Right ventricle myocardium inferior (tissue), 1 donor: ENCODE measurements at places on chromosomes 12 and 14. TPM values are rescaled to one million over a fixed set of nuclear protein-coding genes. Genes with fewer than 3 reads are reported as not detected.

- no peak for DNase-seq
Observed at GRCh38 chr12:125079084-125079483, 13.8 kb downstream of the AACS start.

- no peak for DNase-seq
Observed at GRCh38 chr14:97027256-97027999, 230.2 kb downstream of the VRK1 start.

- DNase-seq: no peak
Observed at GRCh38 chr12:105013892-105014291, 27.8 kb downstream of the NOPCHAP1 start.

- DNase-seq: peak; percentile 83
Observed at GRCh38 chr14:72715850-72716228, 178.1 kb downstream of the DPF3 start.

DNA sequence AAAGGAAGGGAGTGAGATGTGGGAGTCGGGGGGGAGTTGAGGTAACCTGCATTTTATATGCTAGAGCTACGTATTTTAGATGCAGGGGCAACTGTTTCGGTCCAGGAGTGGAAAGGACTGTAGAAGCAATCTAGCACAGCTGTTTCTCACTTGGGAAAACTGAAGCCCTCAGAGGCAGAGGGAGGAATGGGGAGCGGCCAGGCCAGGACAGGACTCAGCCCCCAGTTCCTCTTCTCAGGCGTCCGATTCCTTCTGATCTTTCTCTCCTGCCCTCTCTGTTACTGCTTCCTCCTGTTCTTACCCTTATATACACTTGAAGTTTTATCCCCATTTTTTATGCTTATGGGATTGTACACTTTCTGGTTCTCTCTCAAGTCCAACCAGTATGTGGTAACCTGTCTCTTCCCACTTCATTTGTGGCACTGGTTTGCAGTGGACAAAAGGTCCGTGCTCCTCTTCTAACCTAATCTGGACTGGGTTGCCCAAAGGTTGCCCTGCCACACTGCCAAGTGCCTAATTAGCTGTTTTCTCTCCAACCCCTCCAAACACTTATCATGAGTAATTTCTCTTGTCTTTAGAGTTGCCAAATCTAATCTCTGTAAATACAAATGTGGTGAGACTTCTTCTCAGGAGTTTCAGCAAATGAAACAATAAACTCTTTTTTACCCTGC, 16.2 kb downstream of the LPCAT3 start:
- DNase-seq: no peak

DNA sequence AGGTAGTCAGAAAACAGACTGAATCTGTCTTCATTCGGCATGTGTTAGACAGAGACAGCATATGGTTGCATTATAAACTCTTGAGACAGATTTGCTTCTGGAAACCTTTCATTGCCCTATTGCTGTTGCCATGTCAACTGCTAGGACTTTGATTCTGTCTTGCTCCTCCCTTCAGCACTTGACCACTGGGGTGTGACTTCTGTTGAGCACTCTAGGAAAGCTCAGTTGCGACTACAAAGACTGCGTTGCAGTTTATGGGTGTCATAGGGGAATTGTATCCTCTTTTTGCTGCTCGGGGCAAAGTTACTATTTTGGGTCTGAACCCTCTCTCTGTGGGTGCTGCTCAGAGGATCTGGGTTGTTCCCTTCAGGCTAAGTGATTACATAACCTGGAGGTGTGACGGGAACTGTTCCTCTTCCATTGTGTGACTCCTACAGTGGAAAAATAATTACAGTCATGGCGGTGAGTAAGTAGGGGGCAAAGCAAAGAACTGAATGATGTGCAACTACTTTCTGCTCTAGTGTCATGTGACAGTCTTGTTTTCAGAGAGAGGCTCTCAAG, 44.3 kb upstream of the TRIM9 start:
- no peak for DNase-seq

DNA sequence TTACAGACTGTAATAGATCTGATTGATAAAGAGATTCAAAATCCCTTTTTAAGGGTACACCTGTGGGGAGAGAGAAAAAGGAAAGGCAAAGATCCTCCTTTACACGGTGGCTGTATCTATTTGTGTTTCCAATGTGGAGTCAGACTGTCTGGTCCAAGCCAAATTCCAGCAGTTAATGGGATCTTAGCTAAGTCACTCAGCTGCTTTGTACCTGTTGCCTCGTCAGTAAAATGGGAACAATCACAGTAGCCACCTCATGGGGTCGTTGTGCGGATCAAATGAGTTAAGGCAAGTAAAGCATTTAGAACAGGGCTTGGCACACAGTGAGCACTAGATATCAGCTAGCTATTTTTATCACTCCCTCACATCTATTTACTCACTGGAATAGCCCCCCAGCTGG, 46.9 kb downstream of the EFCAB11 start:
- DNase-seq: no peak

GRCh38 chr12:79452906-79453305, 237.9 kb downstream of the PAWR start:
- no peak for DNase-seq

DNA sequence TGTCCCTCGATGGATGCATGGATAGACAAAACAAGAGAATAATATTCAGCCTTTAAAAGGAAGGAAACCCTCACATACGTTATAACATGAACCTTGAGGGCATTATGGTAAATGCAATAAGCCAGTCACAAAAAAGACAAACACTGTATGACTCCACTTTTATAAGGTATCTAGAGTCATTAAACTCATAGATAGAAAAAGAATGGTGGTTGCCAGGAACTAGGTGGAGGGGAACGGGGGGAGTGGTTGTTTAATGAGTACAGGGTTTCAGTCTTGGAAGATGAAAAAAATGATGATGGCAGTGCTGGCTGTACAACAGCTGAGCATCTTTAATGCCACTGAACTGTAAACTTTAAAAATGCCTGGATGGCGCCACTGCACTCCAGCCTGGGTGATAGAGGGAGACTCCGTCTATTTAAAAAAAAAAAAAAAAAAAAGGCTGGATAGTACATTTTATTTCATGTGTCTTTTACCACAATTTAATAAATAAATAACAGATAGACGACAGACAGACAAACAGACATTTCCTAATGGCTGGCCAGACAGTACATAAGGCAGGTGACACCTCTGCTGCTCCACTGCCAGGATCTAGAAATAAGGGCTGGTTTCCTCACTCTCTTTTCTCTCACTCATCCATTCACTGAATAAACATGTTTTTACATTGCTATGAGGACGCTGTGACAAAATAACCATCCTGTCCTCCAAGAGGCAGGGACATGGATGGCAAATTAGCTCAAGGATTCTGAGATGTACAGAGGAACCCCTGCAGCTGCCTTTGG, 118.8 kb downstream of the FOXN3 start:
- DNase-seq: no peak

DNA sequence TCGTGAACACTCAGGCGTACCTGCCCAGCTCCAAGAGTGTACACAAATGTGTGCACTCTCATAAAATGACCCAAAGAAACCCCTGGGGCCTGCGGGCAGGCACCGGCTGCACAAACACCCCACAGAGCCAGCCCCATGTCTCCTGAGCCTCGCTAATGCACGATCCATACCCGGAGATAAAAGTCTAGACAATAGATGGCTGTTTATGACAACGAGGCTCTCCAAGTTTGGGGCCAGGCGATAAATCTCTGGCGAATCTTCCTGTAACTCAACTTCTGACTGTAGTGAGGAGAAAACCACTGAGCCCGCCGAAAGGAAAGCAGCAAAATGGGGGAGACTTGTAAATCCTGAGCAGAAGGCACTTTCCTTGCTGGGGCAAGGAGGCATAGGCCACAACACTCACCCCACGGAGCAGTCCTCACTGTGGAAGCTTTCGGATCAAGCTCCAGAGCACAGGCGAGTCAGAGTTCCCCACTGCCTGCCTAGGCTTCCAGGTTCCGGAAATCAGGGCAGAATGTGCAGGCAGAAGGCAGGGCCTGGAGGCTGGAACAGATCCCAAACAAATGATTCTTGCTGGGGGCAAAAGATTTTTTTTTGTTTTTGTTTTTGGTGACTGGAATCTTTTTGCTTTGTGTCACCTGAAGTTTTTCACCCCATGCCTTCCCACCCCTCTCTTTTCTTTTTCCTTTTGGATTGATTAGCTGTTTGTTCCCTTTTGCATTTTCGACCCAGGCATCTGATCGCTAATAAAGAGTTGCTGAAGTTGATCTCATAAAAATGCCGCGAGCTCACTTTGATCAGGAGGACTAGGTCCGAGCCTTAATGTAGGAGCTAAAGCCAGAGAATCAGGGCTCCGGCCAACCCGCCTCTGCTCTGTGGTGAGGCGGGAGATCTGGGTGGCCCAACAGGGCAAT, 4.5 kb upstream of the HOXC11 start:
- DNase-seq: no peak

DNA sequence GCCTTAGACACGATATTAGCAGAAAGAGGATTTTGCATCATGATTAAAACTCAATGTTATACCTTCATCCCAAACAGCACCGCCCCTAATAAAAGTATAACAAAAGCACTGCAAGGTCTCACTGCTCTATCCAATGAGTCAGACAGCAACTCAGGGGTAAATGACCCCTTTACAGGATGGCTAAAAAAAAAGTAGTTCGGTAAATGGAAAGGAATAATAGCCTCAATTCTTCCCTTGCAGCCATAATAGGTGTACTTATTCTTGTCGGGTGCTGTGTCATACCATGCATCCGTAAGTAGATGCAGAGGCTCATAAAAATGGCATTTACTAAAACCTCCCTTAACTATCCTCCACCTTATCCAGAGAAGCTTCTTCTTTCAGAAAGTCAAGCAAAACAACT, 53.9 kb upstream of the AP4S1 start:
- DNase-seq: no peak

DNA sequence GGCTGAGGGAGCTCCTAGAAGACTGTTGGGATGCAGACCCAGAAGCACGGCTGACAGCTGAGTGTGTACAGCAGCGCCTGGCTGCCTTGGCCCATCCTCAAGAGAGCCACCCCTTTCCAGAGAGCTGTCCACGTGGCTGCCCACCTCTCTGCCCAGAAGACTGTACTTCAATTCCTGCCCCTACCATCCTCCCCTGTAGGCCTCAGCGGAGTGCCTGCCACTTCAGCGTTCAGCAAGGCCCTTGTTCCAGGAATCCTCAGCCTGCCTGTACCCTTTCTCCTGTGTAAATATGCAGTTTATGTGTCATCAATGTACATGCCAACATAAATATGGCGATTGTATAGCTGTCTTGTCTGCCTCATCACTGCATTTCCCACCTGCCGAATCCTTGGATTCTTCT, 7.5 kb downstream of the AMHR2 start:
- DNase-seq: no peak

DNA sequence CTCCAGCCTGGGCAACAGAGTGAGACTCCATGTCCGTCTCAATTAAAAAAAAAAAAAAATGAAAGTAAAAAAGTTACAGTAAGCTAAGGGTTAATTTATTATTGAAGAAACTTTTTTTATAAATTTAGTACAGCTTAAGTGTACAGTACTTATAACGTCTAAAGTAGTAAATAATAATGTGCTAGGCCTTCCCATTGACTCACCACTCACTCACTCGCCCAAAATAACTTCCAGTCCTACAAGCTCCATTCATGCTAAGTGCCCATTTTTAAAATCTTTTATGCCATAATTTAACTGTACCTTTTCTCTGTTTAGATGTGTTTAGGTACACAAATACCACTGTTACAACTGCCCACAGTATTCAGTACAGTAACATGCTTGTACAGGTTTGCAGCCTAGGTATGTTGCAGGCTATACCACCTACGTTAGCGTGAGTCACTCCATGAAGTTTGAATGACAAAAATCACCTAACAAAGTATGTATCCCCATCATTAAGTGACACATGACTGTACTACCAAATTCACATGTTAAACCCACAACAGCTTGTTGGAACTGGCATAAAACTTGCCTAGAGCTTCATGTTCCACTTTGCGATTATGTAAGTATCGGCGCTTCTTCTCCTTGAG, 10.7 kb downstream of the KANSL2 start:
- no peak for DNase-seq

- DNase-seq: no peak
Observed at GRCh38 chr14:87108726-87109125, 884.3 kb downstream of the GALC start.

- DNase-seq: no peak
Observed at GRCh38 chr14:35471803-35472202, 62.2 kb upstream of the INSM2 start.

DNA sequence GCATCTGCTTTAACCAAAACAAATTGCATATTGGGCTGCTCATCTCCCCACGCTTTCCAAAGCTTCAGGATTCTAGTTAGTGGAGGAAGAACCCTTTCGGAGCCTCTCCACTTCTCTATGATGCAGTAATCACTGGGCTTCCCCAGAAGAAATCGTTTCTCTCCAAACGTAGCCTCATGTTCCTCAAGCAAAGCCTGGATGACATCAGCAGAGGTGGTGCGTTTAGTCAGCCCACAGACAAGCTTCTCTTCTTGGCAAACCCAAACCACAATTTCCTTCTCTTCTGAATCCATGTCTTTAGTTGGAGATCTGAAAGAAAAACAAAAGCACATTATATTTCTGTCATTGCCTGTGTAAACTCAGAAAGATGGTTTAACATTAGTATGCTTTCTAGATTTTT, 30.6 kb downstream of the RASSF9 start:
- no peak for DNase-seq

- DNase-seq: no peak
Observed at GRCh38 chr14:101129521-101130167, 226.1 kb upstream of the RTL1 start.

DNA sequence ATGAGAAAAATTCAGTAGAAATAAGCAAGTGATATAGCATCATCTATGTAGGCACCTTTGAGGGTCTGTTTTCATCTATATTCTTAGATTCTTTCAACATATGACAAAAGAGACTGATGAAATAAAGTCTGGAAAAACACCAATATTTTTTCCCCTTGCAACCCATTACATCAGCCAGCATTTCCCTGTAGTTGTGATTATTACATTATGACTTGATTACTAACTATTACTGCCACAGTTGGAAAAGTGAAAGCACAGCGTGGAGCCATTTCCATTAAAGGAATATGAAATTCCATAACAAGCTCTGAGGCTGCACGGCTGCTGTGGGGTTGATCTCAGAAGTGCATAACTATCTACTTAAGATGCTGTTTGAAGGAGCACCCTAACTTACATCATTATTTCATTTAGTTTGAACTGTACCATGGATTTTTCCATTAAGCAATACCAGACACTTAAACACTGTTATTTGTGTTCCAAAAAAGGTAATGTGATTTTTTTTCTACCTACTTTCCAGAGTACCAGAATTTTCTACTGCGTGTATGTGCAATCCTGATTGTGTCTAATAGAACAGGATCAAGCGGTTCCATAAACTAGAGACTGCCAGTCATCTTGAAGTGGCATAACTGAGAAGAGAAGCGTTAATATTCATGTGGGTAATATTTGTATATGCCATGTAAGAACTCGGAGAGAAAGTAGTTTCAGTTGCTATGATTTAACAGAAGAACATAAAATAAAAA, 405.5 kb downstream of the MDGA2 start:
- DNase-seq: no peak

ACIN1 gene
- total RNA-seq: 73.9 TPM

ADAMTS20 gene
- not detected for total RNA-seq

ANKRD33 gene
- not detected for total RNA-seq

FAM216A gene
- 4.8 TPM for total RNA-seq

ACACB gene
- total RNA-seq: 150 TPM

EML1 gene
- total RNA-seq: 49.6 TPM

HSPB8 gene
- 572 TPM for total RNA-seq

NRIP2 gene
- 3.2 TPM for total RNA-seq

HOTAIR gene
- not detected for total RNA-seq

DCN gene
- 1,037 TPM for total RNA-seq

MMP14 gene
- total RNA-seq: 26.0 TPM

LHX5 gene
- total RNA-seq: not detected

MYF5 gene
- total RNA-seq: not detected

SLCO1B3 gene
- total RNA-seq: not detected

GPRC5A gene
- 1.7 TPM for total RNA-seq

SRSF9 gene
- total RNA-seq: 40.1 TPM

WASHC4 gene
- 23.9 TPM for total RNA-seq
